ENCODE measurements at places on chromosomes 5 and 9.

- no peak for DNase-seq
Measured at GRCh38 chr5:129243039-129243438, 148.5 kb downstream of the ISOC1 start.

- no peak for DNase-seq
Measured at GRCh38 chr9:27340285-27340674, 43.3 kb upstream of the EQTN start.

DNA sequence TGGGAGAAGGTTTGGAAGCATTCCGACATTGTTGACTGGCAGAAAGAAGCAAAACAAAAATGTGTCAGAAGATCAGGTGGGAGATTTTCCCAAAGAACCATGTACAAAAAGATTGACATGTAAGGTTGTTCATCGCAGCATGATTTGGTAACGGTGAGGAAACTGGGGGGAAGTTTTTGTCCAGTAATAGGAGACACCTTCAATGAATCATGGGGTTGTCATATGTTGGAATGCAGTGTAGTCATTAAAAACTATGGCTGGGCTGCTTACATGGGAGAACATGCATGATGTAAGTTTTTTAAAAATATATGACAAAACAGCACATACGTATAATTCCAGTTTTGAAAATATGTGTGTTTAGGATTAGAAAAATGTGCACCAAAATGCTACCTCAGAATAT lies 50.5 kb downstream of the HSD17B3 start:
- no peak for DNase-seq

- no peak for DNase-seq
Measured at GRCh38 chr5:28408186-28408585, 1369.8 kb upstream of the CDH9 start.
